ENCODE measurements at places on chromosomes 4 and X.

- DNase-seq: no peak
These were observed 73.2 kb upstream of the BCOR start for GRCh38 chrX:40170830-40171512.

DNA sequence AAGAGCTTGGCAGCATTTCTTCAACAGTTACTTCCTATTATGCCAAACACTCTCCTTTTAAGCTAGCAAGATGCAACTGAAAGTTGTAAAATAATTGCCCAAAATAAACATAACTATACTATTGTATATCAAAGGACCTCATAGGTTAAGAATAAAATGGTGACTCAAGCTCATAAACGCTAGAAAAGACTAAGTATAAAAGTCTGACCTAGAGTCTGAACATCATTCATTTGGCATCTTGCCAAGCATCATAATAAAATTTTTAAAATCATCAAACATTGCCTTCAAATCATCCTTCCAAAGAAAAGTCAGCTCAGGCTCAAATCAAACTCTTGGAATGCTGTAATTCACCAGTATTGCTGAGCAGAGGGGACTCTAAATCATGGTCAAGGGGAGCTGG lies 281.2 kb downstream of the QDPR start:
- DNase-seq: no peak

GRCh38 chr4:126568652-126569570 lies 1063.8 kb upstream of the INTU start:
- no peak for DNase-seq

GRCh38 chrX:148768296-148768695 lies 267.9 kb downstream of the AFF2 start:
- no peak for DNase-seq

- DNase-seq: peak; percentile 40
These were observed 28.8 kb upstream of the IL13RA1 start for GRCh38 chrX:118698516-118699170.

- no peak for DNase-seq
These were observed 2.9 kb upstream of the SPARCL1 start for GRCh38 chr4:87532109-87532508.

- no peak for DNase-seq
These were observed 115.2 kb downstream of the SORCS2 start for GRCh38 chr4:7307394-7308099.

- no peak for DNase-seq
These were observed 10.4 kb downstream of the CCSER1 start for GRCh38 chr4:90137555-90137954.

DNA sequence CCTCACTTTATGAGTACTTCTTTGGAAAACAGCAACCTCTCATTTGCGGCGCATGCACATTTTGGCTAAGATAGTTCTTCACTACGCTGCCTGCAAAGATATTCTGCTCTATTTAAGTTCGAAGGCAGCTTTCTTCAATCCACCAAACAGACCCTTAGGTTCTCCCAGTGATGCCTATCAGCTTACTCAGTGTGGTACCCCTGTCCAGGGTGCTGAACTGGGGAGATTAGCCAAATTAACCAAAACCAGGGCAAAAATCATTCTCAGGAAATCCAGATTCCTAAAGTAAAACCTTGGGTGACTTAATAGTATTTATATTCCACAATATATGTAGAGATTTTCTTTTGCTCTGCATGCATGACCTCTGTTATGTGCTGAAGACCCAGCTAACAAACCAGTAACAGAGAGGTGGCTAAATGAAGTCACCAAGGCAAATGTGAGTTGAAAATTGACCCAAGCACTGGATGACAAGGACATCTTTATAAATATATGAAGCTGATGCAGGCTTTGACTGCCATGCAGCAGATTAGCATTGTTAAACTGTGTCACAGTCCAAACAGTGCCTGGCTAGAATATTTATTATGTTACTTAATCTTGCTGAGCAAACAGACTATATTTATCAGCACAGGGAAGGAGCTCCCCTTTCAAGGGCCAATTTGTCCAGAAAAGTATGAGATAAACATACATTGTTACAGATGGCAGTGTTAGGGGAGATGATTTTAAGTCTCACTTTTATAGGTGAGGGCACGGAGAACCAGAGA lies 418.2 kb downstream of the STIM2 start:
- no peak for DNase-seq

DNA sequence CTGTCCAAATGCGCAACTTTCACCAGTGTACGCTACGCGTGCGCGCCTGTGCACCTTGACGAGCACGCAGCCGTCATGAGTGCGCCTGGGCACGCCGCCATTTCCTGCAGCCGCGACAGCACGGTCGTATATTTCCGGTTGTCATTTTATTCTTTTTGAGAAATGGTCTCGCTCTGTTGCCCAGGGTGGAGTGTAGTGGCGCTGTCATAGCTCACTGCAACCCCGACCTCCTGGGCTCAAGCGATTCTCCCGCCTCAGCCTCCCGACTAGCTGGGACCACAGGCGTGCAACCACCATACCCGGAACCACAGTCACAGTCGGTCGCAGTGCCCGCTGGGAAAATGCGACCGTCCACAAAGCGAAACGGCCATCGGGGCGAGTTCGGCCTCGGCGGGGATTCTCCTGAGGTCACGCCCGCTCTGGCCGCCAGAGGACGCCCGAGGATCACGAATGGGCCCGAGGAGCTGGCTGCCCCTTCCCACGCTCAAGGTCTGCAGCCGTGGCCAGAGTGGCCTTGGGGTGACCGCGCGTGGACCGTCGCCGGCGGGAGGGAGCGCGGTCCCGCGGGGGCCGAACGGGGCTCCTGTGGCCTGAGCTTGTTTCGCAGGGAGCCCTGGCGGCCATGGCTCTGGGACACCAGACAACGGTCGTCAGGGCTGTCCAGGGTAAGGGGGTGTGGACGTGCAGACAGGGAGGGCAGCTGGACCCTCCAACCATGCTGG lies 23.7 kb upstream of the PNMA3 start:
- peak; percentile 66 for DNase-seq

DNA sequence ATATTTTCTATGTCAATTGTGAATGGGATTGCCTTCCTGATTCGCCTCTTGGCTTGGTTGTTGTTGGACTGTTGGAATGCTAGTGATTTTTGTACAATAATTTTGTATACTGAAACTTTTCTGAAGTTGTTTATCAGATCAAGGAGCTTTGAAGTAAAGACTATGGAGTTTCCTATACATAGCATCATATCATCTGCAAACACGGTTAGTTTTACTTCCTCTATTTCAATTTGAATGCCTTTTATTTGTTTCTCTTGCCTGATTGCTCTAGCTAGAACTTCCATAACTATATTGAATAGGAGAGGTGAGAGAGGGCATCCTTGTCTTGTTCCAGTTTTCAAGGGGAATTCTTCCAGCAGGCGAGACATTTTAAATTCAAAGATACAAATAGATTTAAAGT lies 226.5 kb downstream of the FBXO8 start:
- no peak for DNase-seq

DNA sequence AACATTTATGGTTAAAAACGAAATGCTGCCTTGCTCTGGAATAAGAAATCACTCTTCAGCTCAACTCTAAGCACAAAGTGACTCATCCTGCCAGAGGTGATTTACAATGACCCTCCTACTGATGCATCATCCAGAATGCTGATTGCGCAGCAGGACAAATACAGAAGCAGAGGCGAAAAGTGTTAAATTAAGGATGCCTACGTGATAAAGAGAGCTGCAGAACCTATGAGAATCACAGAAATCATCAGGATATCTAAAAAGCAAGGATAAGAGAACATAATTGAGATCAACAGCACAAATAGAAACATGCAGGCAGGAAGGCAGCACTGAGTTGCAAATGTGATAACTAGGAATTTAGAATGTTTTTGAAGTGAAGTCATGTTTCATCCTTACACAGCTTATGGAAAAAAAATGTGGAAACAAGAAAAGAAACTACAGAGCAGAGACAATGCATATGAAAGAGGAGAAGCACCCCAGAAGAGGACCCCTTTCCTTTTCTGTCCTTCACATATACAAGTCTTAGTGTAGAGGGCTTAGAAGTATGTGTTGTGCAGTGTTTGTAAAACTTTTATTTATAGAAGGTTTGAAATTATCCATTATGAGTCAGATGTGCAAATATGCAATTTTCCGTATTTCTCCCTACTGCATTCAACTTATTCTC lies 188.4 kb downstream of the SLC7A11 start:
- no peak for DNase-seq

DNA sequence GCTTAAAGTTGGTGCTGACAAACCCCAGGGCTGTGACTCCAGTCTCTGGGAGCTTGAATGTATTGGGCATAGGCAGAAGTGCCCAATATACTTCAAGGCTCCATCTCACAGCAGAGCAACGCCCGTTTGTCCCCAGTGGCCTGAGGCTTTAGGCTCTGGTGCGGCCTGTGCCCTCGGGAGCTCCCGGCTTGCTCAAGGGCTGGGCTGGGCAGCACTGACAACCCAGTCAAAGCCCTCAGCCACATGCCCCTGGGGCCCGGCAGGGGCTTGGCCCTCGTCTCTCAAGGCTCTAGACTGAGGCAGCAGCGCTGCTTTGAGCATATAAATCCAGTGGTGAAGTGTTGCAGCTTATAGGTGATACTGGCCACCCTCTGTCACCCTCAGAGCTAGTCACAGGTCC lies 203.7 kb downstream of the AFAP1 start:
- no peak for DNase-seq

- DNase-seq: no peak
These were observed 82.4 kb upstream of the HPRT1 start for GRCh38 chrX:134377537-134377936.

DNA sequence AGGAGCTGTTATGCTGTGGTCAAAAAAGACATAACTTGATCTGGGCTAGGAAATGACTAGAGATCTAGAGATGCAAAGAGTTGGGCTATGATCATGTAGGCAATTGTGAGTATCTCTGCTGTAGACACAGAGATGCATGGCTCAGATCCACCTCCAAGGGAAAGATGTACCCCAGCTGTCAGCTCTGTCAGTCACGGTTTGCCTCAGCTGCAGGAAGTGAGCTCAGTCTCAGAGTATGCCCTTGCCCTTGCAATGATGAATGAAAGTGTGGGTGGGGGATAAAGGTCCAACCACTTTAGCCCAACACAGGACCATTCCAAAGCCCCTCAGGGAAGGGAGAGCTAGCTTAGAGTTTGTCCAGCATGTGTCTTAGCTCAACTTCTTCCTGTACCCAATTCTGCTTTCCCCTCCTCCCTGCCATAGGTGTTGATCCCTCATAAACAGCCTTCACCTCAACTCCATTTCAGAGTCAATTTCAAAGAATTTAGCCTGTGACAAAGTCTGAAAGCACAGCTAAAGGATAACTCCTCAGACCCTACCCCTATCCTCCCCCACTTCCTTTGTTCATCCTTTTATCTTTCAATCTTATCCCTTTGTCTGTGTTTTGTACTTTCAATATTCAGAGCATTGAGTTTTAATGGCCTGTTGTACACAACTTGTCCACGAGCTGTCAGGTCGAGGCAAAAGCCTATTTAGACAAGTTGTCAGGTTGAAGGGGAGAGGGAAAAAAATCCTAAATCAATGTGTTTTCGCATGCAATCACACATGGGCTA lies 90.6 kb downstream of the MID1IP1 start:
- DNase-seq: no peak

DNA sequence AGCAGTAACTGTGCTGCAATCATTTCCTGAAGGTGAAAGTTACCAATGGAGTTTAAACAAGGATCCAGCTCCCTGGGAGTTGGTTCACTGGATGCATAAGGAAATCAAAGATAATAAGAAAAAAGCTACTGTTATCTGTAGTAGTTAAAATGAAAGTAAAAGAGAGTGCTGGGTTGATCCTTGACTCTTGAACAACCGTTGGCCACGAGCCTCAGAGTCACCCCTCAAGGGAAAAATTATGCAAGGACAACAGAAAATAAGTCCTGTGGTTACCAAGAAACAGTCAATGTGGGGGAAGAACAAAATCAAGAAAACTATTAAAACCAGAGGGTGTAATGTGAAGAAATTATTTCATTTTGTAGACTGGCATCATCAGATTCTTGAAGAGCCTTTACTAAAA lies 49.7 kb upstream of the DDIT4L start:
- no peak for DNase-seq
